ENCODE measurements at places on chromosomes 16 and 17.

DNA sequence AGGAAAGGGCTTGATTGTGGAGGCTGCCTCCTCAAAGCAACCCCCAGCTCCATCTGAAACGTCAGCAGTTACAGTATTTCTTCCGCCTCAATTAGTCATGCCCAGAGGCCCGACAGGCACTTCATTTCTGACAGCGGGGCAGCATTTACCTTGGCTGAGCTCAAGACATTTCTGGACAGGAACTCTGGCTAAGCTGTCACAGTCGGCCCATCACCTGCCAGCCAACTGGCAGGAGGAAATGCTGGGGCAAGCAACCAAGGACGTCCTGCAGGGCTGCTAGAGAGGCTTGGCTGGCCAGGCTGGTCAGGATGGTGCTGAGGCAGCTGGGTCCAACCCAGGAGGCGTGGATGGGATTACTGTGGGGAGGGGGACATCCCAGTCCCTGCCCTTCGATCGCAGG lies 27.8 kb downstream of the PLXDC1 start:
- DNase-seq = no peak

- DNase-seq = no peak
These were observed 7.9 kb upstream of the WFIKKN1 start for GRCh38 chr16:622920-623280.

GRCh38 chr16:3554351-3554928 lies 22.8 kb downstream of the NLRC3 start:
- DNase-seq = no peak

GRCh38 chr17:56909742-56910508 lies 3.9 kb downstream of the TRIM25 start:
- no peak for DNase-seq

GRCh38 chr17:68349157-68349556 lies 57.9 kb downstream of the ARSG start:
- no peak for DNase-seq

DNA sequence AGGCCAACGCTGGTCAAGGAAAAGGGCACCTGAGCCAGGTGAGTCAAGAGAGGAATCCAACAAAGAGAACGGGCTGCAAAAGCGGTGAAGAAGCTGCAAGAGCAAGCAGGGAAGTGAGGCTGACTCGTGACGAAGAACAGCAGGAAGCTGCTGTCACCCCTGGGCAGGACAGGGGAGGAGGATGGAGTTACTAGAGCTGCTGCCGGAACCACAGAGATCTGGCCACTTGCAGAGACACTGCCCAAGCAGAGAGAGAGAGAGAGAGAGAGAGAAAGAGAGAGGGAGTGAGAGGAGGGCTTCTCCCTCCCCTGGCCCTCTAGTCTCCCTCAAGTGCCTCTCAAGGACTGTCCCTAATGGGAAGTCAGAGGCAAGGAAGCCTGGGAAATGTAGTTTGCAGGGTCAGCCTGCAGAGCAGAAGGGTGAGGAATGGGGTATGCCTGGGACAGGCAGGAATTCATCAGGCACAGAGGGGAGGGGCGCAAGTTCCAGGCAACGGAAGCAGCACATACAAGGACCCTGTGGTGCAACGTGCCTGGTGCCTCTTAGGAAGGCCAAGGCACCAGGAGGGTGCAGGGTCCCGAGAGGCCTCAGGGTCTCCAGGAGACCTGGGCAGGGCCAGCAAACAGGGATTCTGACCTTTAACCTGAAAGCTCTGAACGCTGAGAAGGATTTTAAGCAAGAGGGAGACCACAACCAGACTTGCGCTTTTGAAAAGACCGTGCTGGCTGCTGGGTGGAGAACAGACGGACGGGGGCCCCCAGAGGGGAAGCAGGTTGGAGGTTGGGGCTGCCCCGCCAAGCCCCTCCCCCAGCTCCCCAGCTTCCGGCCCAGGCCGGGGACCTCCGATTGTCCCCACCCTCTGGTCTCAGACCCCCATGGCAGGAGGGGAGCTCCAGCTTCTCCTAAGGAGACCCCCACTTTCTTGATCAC lies 45.8 kb upstream of the CIBAR2 start:
- peak; percentile 73 for DNase-seq

DNA sequence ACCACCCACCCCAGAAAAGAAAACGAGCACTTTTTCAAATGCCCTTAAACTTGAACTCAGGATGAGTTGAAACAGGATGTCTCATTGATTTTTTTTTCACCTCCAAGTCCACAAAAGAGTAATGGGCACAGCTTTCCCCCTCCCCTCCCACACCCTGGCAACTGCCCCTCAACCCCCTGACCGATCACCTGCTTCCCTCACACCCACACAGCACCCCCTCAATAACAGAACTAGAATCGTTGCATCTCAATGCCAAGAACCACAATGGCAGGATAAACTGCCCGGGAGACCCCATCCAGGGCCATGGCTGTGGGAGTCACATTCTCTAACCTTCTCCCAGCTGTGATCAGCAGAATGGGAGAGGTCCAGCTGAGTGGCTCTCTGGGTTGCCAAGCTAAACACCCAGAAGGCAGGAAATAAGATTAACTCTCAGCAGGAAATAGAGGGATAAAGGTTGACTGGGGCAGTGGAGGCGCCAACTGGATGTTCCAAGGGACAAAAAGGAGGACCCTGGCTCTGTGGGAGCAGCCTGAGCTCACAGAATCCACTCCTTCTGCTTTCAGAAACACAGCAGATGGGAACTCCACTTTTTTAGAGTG lies 128.0 kb upstream of the SDK2 start:
- no peak for DNase-seq

DNA sequence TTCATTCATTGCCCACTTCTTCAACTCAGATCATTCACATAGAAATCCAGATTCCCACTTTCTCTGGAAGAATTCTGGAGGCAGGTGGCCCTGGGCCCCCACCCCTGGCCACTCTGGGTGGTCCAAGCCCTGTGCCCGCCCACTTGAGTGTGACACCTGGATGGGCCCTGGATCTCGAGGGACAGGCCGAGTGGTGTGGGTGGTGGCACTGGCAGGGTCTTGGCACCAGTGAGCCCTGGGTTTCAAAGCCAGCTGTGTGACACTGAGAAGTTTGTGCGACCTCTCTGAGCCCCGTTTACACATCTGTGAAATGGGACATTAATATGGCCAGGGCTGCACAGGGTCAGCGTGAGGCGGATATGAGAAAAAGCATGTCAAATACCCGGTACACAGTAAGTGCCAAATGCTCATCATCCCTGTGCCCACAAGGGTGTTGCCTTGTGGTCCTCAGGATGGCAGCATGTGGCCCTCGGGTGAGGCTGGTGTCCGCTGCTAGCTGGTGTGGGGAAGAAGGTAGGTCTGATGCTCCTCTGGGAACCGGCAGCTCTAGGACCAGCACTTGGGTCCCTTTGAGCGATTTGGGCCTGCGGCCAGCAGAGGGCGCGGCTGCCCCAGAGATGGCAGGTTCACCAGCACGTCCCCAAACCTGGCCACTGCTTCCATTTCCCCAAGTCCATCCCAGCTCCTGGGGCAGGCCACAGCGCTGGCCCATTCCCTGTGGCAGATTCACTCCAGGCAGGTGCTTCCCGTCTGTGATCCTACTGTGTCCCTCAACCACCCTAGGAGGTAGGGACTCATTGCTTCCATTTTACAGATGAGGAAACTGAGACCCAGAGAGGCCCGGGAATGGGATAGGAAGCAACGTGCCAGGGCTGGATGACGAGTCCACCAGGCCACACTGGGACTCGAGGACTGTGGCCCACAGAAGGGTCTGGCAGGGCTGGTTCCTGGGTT lies 3.6 kb downstream of the OSGIN1 start:
- DNase-seq = peak; percentile 63

GRCh38 chr17:67160791-67161190 lies 84.2 kb downstream of the HELZ start:
- no peak for DNase-seq

DNA sequence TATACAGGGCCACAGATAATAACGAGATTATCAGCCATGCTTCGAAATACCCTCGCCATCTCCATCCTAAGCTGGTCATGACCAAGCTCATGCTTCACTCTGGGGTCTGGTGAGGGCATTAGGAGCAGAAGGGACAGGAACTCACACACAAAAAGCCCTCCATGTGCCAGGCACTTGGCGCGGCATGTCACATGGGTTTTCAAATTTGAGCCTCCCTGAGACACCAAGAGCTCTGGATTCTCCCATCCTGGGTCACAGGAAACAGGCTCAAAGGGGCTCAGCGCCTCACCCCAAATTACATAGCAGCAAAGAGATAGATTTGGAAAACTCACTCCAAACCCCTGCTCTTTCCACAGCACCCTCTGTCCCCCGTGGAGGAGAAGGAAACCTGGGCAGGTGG lies 239.5 kb downstream of the GSG1L start:
- DNase-seq = no peak
